ENCODE measurements at places on chromosomes 11 and 22.

- DNase-seq, result peak; percentile 26
These were observed 267.2 kb upstream of the MTNR1B start for GRCh38 chr11:92702037-92702804.

GRCh38 chr11:73295241-73295995, 12.7 kb upstream of the ARHGEF17 start:
- peak; percentile 89 for DNase-seq

- peak; percentile 51 for DNase-seq
These were observed 1047.1 kb upstream of the CCDC90B start for GRCh38 chr11:84333221-84333620.

DNA sequence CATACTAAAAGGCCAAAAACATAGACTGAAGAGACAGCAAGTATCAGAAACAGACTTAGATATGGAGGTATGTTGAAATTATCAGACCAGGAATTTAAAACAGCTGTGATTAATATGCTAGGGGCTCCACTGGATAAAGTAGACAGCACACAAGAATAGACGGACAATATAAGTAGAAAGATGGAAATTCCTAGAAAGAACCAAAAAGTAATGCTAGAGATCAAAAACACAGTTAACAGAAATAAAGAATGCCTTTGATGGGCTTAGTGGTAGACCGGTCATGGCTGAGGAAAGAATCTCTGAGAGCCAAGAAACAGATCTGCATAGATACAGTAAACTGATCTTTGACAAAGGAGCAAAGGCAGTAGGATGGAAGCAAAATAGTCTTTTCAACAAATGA, 250.2 kb downstream of the SWAP70 start:
- no peak for DNase-seq

DNA sequence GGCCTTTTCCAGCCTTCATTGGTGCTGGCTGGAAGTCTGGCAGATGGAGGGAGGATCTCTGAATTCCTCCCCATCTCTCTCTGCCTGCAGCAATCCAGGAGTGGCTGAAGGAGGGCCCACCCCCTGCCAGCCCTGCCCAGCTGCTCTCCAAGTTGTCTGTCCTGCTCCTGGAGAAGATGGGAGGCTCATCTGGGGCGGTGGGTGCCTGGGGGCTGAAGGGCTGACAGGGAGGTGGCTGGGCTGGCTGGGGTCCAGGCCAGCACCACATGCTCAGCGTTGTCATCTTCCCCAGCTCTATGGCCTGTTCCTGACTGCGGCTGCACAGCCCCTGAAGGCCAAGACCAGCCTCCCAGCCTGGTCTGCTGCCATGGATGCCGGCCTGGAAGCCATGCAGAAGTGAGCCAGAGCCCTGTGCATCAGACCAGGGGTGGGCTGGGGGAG, 12.2 kb downstream of the TKFC start:
- no peak for DNase-seq

- DNase-seq, result no peak
These were observed 509.8 kb downstream of the BUD13 start for GRCh38 chr11:116263019-116263418.

DNA sequence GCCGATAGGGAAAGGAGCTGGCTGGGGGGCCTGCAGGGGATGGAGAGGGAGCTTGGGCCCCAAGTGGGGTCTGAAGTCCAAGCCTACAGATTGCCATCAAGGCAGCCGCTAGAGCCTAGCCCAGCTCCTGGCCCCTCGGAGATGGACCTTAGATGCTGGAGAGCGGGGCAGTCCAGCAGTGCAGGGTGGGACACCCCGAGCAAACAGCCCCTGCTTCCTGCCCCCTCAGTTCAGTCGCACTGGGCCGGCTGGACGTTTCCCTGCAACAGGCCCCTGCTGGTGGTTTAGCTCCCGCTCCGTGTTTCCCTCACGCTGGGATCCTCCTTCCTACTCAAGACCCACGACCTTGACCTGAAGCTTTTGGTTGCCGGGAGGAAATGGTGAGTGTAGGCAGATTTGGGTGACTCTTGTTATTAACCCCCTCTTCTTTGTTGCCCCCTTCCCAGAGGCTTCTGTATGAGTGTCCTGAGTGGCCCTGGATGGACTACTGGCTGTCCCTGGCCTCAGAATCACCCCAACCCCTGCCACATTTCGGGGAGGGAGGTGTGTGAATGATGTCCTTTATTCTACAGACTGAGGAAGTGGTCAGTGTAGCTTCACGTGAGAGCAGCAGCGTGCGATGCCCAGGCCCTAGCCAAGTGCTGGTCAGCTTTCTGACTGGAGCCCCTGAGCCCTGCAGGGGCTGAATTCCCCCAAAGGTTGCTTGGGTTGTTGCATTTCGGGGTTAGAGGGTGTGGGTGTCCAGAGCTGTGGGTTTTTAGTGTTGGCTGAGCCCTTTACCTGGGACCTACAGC, 2.7 kb downstream of the ST3GAL4 start:
- DNase-seq, result no peak

DNA sequence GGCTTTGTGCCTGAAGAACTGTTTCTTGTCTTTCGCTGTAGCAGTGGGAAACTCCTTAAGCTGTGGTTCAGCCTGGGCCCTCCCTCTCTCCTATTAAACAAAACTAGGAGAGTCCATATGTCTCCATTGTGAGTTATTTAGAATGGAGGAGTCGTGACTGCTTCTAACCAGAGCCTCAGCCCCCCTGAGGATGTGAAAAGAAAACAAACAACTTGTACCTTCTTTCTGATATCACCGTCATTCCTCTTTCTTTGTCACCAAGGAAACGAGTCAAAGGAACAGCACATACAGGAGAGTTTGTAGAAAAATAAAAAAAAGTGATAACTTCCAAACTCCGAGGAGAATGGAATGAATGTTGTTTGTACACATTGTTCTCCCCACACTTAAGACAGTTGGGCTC, 11.6 kb upstream of the EXT2 start:
- no peak for DNase-seq

GRCh38 chr22:29211066-29211465, 5.4 kb downstream of the EMID1 start:
- no peak for DNase-seq

- DNase-seq, result no peak
These were observed 51.2 kb downstream of the TPBGL start for GRCh38 chr11:75291741-75292140.
